ENCODE measurements at places on chromosomes 13 and 19. TPM values are rescaled to one million over a fixed set of nuclear protein-coding genes. Genes with fewer than 3 reads are reported as not detected.

Gene ZNF480
- 16.0 TPM for total RNA-seq

Gene CEACAM7
- total RNA-seq: not detected

Gene URAD
- total RNA-seq: not detected

Gene PINLYP
- 0.81 TPM for total RNA-seq

Gene SIGLEC7
- not detected for total RNA-seq

GRCh38 chr13:45674908-45675307 lies 27.2 kb upstream of the CBY2 start:
- no peak for DNase-seq

- DNase-seq: no peak
Measured at GRCh38 chr13:97194479-97194878, 27.7 kb upstream of the MBNL2 start.

- peak; percentile 56 for DNase-seq
Measured at GRCh38 chr19:35484252-35485036, 5.8 kb downstream of the KRTDAP start.

- no peak for DNase-seq
Measured at GRCh38 chr19:16315825-16316505, 8.7 kb upstream of the KLF2 start.

- DNase-seq: peak; percentile 66
Measured at GRCh38 chr19:55146078-55146704, 2.8 kb downstream of the TNNT1 start.

Gene NR2F6
- 33.1 TPM for total RNA-seq

Gene NPAS1
- 8.4 TPM for total RNA-seq

Gene SIAH3
- total RNA-seq: not detected

DNA sequence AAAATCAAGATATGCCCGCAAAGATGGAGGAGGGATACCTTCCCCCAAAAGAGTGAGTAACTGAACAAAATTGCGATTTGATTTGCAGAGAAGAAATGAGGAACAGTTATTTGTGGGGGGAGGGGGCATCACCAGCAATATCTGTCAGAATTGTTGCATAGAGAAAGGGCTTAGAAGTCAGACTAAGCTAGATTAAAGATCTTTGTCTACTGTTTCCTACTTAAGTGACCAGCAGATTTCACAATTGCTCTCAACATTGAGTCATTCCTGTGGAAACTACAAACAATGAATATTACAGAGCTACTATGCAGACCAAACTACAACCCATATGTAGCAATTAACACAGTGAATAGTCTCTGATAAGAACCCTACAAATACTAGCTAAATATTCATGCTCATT lies 27.4 kb downstream of the FPR3 start:
- no peak for DNase-seq

GRCh38 chr19:5635427-5635826 lies 12.5 kb downstream of the SAFB start:
- DNase-seq: no peak

Gene PLPPR3
- not detected for total RNA-seq

GRCh38 chr19:19280561-19280960 lies 7.5 kb upstream of the TM6SF2 start:
- no peak for DNase-seq

- no peak for DNase-seq
Measured at GRCh38 chr13:48380581-48380980, 32.3 kb downstream of the LPAR6 start.

- DNase-seq: no peak
Measured at GRCh38 chr19:5889288-5889971, 14.2 kb downstream of the NDUFA11 start.

Gene ZNF846
- total RNA-seq: 10.9 TPM

Gene GPR183
- not detected for total RNA-seq

Gene ZNF627
- total RNA-seq: 16.0 TPM

DNA sequence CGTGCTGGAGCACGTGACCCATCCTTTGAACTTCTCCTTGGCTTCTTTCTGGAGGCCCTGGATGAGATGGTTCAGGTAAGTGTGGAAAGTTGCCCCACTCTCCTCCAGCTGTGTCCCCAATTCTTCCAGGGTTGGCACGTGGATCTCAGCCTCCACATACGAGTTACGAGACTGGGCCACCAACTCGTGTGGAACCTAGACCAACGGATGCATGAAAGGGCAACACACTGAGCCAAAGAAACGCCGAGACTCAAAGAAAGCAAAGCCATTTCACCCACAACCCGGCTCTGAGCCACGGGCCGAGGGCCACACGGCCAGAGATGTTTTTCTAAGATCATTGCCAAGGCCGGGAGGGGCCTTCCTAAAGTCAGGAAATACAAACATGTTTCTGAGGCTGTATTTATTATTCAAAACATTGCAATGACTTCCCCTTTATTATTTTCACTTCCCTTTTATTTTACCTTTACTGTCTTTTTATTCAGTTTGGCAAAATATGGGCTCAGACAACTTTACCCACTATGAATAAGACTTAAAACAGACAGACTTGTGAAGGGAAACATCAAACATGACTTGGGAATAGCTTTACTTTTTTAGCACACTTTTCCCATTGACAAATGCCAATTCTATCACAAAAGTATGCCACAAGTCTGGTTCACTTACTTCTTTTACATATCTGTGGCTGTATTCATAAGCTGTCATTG lies 94.6 kb downstream of the KL start:
- DNase-seq: peak; percentile 32

- DNase-seq: no peak
Measured at GRCh38 chr13:80841414-80841813, 500.5 kb upstream of the SPRY2 start.

GRCh38 chr19:11446652-11447301 lies 11.3 kb downstream of the PRKCSH start:
- peak; percentile 59 for DNase-seq

- no peak for DNase-seq
Measured at GRCh38 chr13:42652642-42653415, 78.9 kb downstream of the TNFSF11 start.

DNA sequence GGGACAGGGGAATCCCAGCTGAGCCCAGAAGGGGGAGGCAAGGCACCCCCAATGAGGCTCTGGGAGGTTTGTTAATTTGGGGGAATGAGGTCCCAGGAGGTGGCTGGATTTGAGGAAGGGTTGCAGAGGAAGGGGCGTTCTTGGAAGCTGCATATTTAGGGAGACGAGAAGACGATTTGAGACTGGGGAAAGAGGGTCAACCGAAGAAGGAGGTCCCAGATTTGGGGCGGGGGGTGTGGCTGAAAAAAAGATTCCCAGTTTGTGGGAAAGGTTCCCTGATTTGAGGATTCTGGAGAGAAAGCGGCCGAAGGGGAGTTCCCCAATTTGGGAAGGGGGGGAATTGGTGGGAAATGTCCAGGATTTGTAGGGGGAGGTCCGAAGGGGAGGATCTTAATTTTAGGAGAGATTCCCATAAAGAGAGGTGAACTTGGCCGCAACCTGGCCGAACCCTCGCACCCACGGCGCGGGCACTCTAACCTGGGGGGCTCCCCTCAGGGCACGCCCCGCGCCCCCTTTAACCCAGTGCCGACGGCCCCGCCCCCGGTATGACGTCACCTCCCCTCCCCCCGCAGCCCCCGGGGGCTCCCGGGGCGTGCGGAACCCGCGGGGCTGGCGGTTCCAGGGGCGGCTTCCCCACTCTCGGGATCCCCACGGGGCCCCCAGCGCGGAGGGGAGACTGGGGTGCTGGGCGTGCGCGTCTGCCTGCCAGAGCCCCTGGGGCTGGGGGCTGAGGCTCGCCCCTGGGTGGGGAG lies 1.2 kb downstream of the PTPRS start:
- DNase-seq: no peak

Gene ENOX1
- not detected for total RNA-seq

Gene NDFIP2
- 4.0 TPM for total RNA-seq

- no peak for DNase-seq
Measured at GRCh38 chr13:26910754-26911465, 150.3 kb upstream of the GPR12 start.

GRCh38 chr13:25699056-25699455 lies 327.3 kb downstream of the ATP8A2 start:
- DNase-seq: no peak

- no peak for DNase-seq
Measured at GRCh38 chr13:109198585-109198984, 569.2 kb downstream of the MYO16 start.

Gene LILRB5
- not detected for total RNA-seq

- DNase-seq: no peak
Measured at GRCh38 chr13:46953331-46953730, 56.5 kb upstream of the HTR2A start.

DNA sequence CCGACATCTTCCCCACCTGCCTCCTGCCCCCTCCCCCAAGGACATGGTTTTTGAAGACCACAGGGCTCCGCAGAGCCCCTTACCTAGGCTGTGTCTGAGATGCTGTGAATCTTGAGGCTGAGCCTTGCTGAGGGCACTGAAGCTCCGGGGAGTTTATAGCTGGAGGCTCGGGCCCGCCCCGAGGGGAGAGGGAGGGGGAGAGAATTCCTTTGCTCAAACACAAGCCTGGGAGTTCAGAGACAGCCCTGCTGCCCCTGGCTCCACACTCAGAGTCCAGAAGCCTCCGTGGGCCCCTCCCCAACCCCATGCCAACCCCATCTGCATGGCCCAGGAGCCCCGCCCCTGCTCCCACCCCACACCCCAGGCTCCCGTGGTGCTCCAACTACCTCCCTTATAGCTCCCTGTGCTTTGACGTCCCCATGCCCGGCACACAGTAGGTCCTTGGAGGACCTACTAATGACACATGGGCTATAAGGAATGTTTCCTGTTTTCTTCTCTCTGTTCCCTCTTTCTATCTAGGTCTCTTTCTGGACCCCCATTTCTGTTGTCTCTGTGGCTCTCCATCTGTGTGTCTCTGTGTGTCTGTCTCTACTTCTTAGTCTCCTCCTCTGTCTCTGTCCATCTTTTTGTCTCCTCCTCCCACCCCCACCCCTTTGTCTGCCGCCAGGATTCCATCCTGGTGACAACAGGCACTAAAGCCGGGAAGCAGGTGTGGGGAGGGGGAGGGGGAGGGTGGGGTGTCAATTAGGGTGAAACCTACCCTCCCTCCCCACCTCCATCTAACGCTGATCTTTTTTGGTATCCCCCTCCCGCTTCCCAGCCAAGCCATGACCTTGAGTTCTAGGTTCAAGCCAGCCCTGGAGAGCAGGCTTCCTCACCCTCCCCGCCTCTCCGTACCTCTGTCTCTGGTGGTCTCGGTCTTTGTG lies at the start of gene TNNT1:
TNNT1 (minus strand) TSS at position 129 of the 926 bp plus-strand sequence. CDS start 2,049 bp downstream, outside the sequence.
- DNase-seq: no peak

- DNase-seq: no peak
Measured at GRCh38 chr19:29745253-29745652, 30.2 kb upstream of the C19orf12 start.

Measured in OCI-LY7 (cell line).